ENCODE measurements at places on chromosomes 16 and 17. TPM values are rescaled to one million over a fixed set of nuclear protein-coding genes. Genes with fewer than 3 reads are reported as not detected.

Gene LIMD2
- total RNA-seq = 4.5 TPM

Gene CHTF18
- total RNA-seq = 3.1 TPM

Gene NCOR1
- total RNA-seq = 78.0 TPM

Gene PERCC1
- total RNA-seq = not detected

Gene KRTAP2-3
- total RNA-seq = 1.4 TPM

Gene TPSG1
- total RNA-seq = not detected

DNA sequence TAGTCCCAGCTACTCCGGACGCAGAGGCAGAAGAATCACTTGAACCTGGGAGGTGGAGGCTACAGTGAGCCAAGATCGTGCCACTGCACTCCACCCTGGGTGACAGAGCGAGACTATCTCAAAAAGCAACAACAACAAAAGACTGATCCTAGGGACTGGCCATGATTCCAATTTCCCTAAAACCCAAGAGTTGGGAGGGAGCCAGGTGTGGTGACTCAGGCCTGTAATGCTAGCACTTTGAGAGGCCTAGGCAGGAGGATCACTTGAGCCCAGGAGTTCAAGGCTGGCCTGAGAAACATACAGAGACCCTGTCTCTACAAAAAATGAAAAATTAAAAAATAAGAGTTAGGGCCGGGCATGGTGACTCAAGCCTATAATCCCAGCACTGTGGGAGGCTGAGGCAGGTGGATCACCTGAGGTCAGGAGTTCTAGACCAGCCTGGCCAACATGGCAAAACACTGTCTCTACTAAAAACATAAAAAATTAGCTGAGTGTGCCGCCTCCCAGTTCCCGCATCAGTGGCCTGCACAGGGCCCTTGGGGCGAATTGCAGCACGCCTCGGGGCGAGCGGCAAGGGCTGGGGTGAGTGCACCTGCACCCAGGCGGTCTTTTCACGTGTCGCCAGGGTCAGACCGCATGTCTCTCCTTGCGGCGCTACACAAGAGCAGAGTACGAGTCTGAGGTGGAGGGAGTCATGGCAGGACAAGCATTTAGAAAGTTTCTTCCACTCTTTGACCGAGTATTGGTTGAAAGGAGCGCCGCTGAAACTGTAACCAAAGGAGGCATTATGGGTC is 40.8 kb downstream of the CDH3 start:
- H3K4me3 ChIP-seq = no peak overlapping the region
- no peak for DNase-seq
- H3K4me1 ChIP-seq = no peaks in the 10 kb centered on the region
- no peaks in the 10 kb centered on the region for H3K36me3 ChIP-seq
- H3K27ac ChIP-seq = no peak overlapping the region

- H3K4me1 ChIP-seq = peaks cover 2% of the 10 kb centered on the region
- no peak overlapping the region for H3K4me3 ChIP-seq
- no peak overlapping the region for H3K27ac ChIP-seq
- no peak for DNase-seq
- H3K27me3 ChIP-seq = peaks cover 3% of the 10 kb centered on the region
Observed at GRCh38 chr16:78177987-78178386, 78.5 kb downstream of the WWOX start.

DNA sequence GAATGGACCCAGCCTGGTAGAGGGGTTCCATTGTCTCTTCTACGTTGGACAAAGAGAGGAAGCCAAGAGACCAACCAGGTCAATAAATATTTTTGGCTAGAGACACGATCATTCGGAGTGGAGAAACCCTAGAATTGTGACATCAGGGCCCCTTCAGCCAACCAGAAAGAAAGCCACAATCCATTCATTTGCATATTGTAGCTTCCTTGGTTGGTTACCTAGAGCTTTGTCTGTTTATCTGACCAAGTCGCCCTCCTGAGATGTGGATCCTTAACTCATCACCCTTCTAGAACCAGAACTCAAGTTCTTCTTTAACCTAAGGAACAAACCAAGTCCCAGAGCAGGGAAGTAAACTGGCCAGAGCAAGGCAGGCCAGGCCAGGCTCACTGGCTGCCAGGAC is at the start of gene CCDC182:
CCDC182 (minus strand) TSS at position 58 of the 400 bp plus-strand sequence; CDS start at position 31, 27 bp downstream.
- no peaks in the 10 kb centered on the region for H3K4me1 ChIP-seq
- H3K4me3 ChIP-seq = no peak within 1 kb of the TSS
- no peaks in the 10 kb centered on the region for H3K36me3 ChIP-seq
- H3K27me3 ChIP-seq = peaks cover 40% of the 10 kb centered on the region
- no peak within 1 kb of the TSS for H3K27ac ChIP-seq
- no peak for DNase-seq

- no peak for DNase-seq
- H3K27me3 ChIP-seq = peaks cover 38% of the 10 kb centered on the region
- H3K4me1 ChIP-seq = peaks cover 3% of the 10 kb centered on the region
- H3K27ac ChIP-seq = no peak overlapping the region
Observed at GRCh38 chr17:28227316-28228108, 91.5 kb upstream of the TMEM97 start.

DNA sequence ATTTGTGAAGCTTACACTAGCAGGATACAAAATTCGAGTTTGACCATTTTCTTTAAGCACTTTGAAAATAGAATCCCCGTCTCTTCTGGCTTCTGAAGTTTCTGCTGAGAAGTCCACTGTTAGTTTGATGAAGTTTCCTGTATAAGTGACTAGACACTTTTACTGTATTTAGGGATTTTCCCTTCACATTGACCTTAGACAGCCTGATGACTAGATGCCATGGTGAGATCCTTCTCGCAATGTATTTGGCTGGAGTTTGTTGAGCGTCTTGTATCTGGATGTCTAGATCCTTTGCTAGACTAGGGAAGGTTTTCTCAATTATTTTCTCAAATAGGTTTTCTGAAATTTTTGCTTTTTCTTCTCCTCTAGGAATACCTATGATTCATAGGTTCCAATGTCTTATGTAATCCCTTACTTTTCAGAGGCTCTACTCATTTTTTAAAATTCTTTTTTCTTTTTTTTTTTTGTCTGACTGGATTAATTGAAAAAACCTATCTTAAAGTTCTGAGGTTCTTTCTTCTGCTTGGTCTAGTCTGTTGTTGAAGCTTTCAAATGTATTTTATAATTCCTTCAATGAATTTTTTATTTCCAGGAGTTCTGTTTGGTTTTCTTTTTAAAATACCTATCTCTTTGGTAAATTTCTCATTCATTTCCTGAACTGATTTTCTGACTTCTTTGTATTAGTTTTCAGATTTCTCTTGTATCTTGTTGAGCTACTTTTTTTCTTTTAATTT is 63.7 kb upstream of the ABCC11 start:
- H3K4me3 ChIP-seq = no peak overlapping the region
- DNase-seq = no peak

GRCh38 chr17:74108126-74108705 is 95.3 kb upstream of the RPL38 start:
- no peaks in the 10 kb centered on the region for H3K4me1 ChIP-seq
- no peaks in the 10 kb centered on the region for H3K36me3 ChIP-seq
- no peaks in the 10 kb centered on the region for H3K27me3 ChIP-seq

- peaks cover 22% of the 10 kb centered on the region for H3K36me3 ChIP-seq
- peaks cover 9% of the 10 kb centered on the region for H3K4me1 ChIP-seq
- DNase-seq = no peak
- H3K27me3 ChIP-seq = no peaks in the 10 kb centered on the region
- H3K27ac ChIP-seq = peak overlapping the region; percentile 86
Observed at GRCh38 chr16:88856122-88856827, 472 bp downstream of the GALNS start.

GRCh38 chr16:27618606-27619327 is 68.8 kb downstream of the KATNIP start:
- peaks cover 1% of the 10 kb centered on the region for H3K4me1 ChIP-seq
- H3K36me3 ChIP-seq = 0 out of 2 replicates have a peak, but pooled peaks cover 3% of the 10 kb centered on the region
- H3K27me3 ChIP-seq = no peaks in the 10 kb centered on the region
- no peak overlapping the region for H3K27ac ChIP-seq

- H3K4me1 ChIP-seq = no peaks in the 10 kb centered on the region
- H3K36me3 ChIP-seq = no peaks in the 10 kb centered on the region
- H3K27me3 ChIP-seq = no peaks in the 10 kb centered on the region
- H3K27ac ChIP-seq = no peak overlapping the region
Observed at GRCh38 chr16:60166111-60166510, 1432.0 kb upstream of the GOT2 start.

GRCh38 chr17:65888649-65889048 is 303.3 kb downstream of the CEP112 start:
- no peaks in the 10 kb centered on the region for H3K36me3 ChIP-seq
- DNase-seq = peak; percentile 66
- no peak overlapping the region for H3K27ac ChIP-seq

DNA sequence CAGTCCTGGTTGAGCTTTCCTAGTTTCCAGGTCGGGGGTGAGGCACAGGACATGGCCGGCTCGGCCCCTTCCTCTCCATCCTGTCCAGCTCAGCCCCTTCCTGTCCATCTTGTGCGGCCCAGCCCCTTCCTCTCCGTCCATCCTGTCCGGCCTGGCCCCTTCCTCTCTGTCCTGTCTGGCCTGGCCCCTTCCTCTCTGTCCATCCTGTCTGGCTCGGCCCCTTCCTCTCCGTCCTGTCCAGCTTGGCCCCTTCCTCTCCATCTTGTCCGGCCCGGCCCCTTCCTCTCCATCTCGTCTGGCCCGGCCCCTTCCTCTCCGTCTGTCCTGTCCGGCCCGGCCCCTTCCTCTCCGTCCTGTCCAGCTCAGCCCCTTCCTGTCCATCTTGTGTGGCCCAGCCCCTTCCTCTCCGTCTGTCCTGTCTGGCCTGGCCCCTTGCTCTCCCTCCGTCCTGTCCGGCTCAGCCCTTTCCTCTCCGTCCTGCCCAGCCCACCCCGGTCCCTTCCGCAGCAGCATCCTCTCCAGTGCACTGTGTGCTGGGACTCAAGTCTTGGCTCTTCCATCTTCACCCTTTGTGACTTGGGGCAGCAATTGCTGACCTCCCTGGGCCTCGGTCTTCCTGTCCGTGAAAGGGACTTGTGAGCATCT is 5.5 kb upstream of the ZNF750 start:
- no peak for DNase-seq
- H3K27me3 ChIP-seq = no peaks in the 10 kb centered on the region
- no peak overlapping the region for H3K27ac ChIP-seq
- H3K36me3 ChIP-seq = 0 out of 2 replicates have a peak, but pooled peaks cover 3% of the 10 kb centered on the region

- peaks cover 39% of the 10 kb centered on the region for H3K27me3 ChIP-seq
- H3K4me3 ChIP-seq = no peak overlapping the region
- H3K36me3 ChIP-seq = no peaks in the 10 kb centered on the region
- H3K27ac ChIP-seq = no peak overlapping the region
- peaks cover 5% of the 10 kb centered on the region for H3K4me1 ChIP-seq
- DNase-seq = peak; percentile 68
Observed at GRCh38 chr17:41738077-41738800, 3.8 kb upstream of the HAP1 start.

DNA sequence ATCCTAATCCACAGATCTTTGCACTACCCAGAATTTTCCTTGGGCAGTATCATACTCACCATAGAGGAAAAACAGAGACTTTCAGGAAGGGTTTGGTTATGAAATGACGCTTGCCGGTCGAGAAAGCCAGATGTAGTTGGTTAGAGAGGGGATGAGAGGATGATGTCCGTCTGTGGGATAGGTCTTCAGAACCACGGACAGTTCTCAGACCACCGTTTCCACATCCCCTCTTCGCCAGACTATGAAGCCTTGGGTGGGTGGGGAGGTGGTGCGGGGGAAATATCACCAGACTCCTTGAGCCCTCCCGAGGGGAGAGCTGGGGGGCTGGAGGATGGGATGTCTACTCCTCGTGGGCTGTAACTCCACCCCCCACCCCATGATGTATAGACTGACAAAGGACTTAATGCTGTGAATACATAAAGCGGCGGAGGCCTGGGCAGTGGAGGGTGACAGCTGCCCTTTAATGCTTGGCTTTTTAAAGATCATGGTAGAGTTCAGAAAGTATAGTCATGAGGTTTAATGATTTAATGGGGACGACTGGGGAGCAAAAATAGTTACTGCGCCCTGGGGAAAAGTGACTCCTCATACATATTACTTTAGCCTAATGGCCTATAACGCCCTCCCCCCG is 96.6 kb downstream of the MRM1 start:
- no peaks in the 10 kb centered on the region for H3K27me3 ChIP-seq
- no peak overlapping the region for H3K27ac ChIP-seq
- peak; percentile 8 for DNase-seq
- H3K4me1 ChIP-seq = no peaks in the 10 kb centered on the region

DNA sequence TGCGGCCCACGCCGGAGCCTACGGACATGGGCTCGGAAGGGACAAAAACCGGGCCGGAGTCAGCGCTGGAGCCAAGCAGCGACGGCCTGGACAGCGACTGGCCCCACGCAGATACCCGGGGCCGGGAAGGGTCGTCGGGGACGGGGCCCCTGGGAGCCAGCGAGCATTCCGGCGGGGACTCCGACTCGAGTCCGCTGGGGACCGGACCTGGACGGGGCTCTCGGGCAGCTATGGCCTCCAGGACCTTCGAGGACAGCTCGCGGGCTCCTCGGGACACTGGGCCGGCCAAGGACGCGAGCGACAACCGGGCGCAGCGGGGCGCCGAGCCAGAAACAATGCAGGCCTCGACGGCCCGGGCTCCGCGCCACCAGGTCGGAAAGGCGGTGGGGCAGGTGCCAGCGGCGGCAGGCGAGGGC is 1.0 kb downstream of the MYO15B start:
- H3K27me3 ChIP-seq = peaks cover 26% of the 10 kb centered on the region
- DNase-seq = no peak
- H3K4me1 ChIP-seq = no peaks in the 10 kb centered on the region

DNA sequence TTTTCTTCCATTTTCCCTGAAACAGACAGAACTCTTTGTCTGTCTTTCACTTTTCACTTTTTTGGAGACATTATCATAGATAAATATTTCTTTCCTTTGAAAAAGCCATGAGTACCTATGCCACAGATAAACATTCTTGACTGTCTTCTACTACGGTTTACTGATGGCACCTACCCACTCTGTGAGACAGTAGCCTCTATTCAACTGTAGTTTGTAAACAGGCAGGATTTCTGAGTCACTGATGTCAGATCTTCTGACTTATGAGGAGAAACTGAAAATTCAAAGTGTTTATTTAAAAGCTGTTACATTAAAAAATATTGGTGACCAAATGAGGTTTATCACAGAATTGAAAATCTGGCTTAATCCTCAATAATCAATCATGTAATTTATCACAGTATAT is 658.4 kb downstream of the TOX3 start:
- no peak overlapping the region for H3K4me3 ChIP-seq
- H3K36me3 ChIP-seq = no peaks in the 10 kb centered on the region
- DNase-seq = peak; percentile 39
- no peaks in the 10 kb centered on the region for H3K4me1 ChIP-seq
- H3K27me3 ChIP-seq = no peaks in the 10 kb centered on the region

DNA sequence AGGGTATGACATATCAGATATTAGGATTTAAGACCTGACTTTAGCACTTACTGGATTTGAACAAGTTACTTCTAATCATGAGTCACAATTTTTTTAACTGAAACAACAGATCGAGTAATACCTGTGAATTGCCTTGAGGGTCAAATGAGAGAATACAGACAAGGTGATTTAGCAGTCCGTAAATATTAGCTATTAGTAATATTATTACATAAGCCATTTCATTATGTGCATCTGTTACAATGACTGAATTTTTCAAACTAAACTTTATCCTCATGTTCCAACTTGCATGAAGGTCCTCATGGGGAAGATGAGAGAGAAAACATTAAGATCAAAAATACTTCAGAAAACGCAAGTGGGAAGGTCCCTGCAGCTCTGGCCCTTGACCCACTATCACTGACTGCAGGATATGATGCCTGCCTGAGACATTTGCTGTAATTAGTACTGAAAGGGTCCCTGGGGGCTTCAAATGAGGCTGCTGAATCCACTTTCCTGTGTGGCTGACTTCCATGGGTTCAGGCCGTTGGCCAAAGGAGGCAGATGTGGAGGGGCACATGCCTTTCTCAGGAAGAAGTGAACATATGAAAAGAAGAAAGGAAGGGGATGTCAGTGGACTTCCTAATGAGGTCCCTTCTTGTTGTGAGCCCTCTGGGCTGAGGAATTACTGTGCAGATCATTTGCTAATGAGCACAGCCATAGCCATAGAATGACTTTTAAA is 441.7 kb downstream of the CDH11 start:
- H3K27me3 ChIP-seq = peaks cover 2% of the 10 kb centered on the region
- no peaks in the 10 kb centered on the region for H3K36me3 ChIP-seq
- H3K4me1 ChIP-seq = no peaks in the 10 kb centered on the region
